Stimulated activated CD8-positive, alpha-beta memory T cell treated with anti-CD3 and anti-CD28 coated beads, Interleukin-4, amount 100 ng/mL, for 1 hour (primary cell): ENCODE measurements at places on chromosomes 5 and 9.

GRCh38 chr5:134490925-134491271, 34.6 kb upstream of the JADE2 start:
- no peak for DNase-seq

DNA sequence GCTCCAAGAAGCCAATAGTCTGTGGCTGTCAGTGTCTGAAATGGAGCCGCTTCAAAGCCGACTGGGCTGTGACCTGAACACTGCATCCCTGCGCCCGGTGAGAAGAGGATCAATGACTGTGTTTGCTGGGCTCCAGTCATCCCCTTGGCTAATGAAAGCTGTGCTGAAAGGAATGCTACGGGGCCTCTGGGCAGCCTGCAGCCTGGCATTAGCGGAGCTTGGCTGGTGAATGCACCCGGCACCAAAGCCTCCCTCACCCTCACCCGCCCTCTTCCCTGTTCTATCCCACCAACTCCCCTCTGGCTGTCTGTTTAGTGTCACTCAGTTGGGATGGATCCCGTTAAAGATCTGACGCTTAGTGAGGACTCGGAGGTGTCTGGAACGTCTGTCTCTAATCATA, 355.3 kb downstream of the BNC2 start:
- DNase-seq = no peak

- no peak for DNase-seq
Measured at GRCh38 chr5:179345433-179346321, at the start of gene ADAMTS2. ADAMTS2 (minus strand) TSS chr5:179345461; CDS start chr5:179345328, 133 bp downstream.

- DNase-seq = no peak
Measured at GRCh38 chr5:91434348-91434747, 51.2 kb upstream of the ARRDC3 start.

- no peak for DNase-seq
Measured at GRCh38 chr9:32644698-32645097, 9.2 kb upstream of the TAF1L start.

DNA sequence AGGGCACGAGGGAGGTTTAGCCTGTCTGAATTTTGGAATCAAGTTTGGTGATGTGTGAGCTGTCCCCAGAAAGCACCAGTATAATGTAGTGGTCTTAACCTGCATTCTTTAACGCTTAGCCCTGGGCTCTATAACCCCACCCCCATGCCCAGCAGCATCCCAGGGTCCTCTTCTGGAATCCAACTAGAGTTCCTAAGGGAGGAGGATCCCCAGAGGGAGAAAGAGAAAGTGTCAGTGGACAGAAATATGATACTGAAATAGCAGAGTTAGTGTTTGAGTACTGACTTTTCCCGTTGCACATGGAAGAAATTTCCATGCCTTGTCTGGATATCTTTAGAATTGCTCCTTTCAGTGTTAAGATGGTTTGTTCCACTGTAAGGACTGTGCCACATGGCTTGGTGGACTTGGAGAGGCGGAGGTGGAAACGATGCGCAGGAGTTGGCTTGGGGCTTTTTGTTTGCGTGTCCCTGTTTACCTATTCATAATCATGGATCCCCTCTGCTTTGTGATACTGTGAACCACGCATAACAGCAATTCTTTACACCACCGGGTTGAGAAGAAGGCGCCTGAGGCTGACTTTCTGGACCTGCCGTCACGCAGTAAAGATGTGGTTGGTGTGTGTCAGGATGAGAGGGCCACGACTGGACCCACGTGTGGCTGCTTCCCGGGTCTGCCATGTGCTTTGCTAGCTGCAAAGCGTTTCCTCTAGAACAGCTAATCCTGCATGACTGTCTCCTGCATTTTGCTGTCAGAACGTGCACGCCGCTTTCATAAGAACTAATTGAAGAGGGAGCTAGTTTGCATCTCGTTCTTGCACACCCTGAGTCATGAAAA, 142.3 kb downstream of the SMARCA2 start:
- no peak for DNase-seq

DNA sequence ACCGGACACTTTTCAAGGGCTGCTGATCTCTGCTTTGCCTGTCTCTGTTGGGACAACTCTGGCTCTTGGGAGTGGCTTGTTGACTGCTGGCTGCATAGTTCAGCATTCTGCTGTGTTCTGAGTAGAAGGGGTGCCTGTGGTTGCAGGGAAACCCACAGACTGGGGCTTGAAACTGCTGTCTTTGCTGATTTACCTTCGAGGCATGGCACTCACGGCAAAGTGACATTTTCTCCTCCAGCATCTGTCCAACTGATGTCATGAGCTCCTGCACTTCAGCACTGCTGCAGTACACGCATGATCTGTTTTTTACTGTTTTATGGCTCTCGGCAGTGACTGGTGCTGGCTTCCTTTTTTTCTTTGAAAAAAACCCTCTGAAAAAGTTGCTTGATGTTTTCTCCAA, 69.2 kb downstream of the SPATA31D1 start:
- DNase-seq = no peak

DNA sequence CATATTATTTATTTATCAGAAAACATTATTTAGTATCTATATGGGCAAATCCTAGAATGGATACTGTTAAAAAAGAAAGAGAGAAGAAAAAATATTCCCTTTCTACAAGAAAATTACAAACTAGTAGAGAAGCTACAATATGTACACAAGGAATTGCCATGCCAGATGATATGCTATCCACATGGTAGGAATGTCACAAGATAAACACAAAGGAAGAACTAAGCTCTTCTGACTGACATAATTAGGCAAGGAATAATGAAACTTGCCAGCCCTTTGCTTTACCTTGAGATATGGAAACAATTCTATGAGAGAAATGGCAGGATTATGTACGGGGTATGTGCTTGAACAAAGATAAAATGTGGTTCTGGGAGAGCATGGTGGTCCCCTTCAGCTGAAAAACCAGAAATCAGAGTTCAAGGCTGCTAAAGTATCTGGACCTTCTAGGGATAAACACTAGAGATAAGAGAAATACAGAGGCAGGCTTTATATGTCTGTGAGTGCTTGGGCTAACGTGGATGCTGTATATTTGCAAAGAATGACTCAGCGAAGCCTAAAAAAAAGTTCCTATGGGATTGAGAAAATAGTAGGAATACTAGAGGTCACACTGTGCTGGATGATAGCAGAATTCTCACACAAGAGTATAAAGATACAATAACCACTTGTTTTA, 451.6 kb downstream of the TLE1 start:
- no peak for DNase-seq

GRCh38 chr9:23826120-23826629, at the start of gene ELAVL2:
ELAVL2 (minus strand) TSS chr9:23826240; CDS start chr9:23762234, 64,006 bp downstream.
- no peak for DNase-seq

GRCh38 chr5:126433701-126434100, 10.5 kb downstream of the GRAMD2B start:
- DNase-seq = no peak
